ENCODE measurements at places on chromosomes 3 and 15.

DNA sequence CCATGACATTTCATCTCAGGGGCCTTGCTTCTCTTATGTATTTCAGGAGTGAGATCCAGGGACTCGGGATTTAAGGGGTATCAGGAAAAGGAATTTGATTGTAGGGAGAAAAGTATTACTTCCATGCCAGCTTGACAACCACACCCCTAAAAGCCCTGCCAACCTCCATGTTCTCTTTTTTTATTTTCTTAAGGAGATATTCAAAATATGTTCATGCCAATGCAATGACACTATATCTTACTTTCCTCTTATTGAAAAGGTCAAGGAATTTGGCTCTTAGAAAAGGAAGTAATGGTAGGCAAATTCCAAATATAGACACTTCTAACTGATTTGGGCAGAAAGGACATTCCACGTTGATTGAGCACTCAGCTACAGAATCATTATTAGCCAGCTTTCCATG, 407.5 kb upstream of the NECTIN3 start:
- no peak for DNase-seq

GRCh38 chr15:39183164-39183881, 397.6 kb upstream of the THBS1 start:
- DNase-seq = no peak

GRCh38 chr3:69110941-69111546, 11.4 kb downstream of the LMOD3 start:
- no peak for DNase-seq

DNA sequence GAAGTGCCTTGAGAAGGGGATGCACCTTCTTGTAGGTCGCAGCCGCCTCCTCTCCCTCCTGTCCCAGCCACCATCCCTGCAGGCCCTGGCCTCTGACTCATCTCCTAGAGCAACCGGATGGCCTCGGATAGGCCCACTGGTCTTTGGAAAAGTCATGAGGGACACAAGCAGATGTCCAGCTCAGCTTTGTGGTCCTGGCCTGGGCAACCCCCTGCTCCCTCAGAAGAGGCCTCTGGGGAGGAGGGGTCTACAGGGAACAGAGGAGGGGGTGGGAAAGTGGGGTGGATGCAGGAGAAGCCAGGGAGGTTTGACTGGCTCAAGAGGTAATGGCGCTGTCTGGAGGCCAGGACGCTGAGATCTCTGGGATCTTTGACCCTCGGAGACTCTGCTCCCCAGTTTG, 259.2 kb upstream of the TLE3 start:
- DNase-seq = no peak

DNA sequence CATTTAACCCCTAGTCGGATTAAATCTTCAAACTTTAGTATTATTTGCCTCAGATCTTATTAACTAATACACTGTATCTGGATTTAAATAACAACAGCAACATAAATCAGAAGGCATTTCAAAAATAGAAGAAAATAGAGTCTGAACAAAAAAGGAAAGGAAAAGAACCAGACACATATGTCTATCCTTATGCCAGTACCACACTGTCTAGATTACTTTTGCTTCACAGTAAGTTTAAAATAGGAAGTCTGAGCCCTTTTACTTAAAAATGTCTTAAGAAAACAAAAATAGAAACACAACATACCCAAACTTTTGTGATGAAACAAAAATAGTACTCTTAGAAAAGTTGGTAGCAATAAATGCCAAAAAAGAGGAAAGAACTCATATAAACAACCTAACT, 1615.8 kb downstream of the SI start:
- no peak for DNase-seq

- no peak for DNase-seq
Observed at GRCh38 chr3:189325454-189325853, 153.7 kb downstream of the TPRG1 start.

DNA sequence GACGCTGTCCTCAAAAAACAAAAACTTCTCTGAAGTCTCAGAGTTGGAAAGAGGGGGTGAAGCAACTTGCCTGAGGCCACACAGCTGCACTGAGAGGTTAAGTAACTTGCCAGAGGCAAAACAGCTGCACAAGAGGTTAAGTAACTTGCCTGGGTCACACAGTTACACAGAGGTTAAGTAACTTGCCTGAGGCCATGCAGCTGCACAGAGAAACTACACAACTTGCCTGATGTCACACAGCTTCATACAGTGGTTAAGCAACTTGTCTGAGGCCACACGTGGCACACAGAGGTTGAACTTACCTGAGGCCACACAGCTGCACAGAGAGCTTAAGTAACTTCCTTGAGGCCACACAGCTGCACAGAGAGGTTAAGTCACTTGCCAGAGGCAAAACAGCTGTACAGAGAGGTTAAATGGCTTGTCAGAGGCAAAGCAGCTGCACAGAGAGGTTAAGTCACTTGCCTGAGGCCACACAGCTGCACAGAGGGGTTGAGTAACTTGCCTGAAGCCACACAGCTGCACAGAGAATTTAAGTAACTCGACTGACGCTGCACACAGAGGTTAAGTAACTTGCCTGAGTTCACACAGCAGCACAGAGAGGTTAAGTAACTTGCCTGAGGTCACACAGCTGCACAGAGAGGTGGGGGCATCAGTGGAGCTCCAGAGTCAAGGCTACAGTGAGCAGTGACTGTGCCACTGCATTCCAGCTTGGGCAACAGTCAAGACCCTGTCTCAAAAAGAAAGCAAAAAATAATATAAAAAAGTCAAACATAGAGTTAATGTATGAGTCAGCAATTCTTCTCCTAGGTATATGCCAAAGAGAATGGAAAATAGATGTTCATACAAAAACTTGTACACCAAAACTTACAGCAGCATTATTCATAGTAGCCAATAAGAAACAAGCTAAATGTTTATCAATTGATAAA, 12.0 kb upstream of the ACAD9 start:
- no peak for DNase-seq

DNA sequence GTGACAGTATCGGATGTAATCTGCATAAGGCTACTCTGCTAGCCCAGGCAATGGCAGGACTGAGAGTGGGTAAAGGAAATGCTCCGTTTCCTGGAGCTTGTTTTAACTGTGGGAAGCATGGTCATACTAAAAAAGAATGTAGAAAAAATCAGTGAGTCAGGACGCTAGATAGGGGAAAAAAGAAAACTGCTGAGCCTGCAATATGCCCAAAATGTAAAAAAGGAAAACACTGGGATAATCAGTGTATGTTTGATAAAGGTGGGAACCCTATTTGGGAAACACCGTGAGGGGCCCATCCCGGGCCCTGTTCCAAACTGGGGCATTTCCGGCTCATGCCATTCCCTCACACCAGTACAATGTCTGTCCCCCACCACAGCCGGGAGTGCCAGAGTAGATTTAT, 775.8 kb downstream of the ZPLD1 start:
- no peak for DNase-seq

DNA sequence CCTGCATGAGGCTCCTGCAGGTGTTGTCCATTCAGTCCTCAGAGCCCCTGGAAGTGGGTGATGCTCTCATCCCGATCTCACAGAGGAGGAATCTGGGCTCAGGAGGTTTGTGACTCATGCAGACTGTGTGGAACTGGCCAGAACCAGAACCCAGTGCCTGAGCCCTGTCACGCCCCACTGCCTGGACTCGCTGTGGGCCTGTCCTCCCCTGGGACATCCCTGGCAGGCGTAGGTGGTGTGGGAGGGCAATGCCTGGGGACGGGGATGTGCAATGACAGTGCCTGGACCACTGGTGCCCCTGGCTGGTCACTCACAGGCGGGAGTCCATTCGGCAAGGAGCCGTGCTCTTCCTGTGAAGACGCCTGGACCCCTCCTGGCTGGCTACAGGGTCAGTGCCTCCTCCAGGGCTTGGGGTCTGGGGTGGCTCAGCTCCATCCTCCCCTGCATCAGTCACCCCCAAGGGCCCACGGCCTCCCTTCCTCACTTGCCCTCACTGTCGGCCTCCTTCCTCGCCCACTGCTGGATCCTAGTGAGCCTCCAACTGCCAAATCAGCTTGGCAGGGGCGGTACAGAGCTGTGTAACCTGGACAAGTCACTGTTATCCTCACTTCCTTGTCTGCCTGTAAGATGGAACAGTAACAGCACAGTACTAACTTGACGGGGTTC, 14.9 kb downstream of the PSTPIP1 start:
- DNase-seq = no peak

DNA sequence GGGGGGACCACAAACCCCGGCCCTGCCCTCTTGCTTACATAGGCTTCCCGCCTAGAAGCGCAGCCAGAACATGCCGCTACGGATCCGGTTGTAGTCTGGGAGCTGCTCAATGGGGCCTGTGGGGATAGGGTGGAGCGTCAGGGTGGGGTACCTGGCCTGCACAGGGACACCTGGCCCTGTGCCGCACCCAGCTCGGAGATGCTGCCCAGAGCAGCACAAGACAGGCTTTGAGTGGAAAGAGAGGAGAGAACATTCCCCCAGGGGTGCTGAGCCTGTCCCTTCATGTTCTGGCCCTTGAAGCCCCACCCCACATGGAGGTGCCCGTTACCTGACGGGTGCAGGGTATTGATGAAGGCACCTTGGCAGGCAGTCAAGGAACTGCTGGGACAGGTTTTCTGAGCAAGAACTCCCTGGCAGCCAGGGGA, 4.0 kb upstream of the COL7A1 start:
- DNase-seq = no peak

DNA sequence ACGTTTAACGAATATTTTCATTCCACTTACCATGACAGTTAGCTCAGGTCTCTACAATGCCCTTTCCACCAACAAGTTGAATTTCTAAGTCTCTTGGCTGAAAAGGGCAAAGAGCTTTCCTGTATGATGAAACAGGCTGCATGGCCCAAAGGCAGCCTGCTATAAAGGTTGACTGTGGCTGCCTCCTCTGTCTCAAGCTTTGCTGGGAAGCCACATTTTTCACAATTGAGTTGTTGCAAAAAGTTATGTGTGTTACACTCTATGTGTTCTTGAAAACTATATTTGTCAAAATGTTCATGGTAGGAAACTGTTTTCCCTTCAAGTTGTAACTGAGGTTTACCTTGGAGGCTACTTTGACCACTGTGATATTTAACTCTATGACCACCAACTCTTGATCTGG, 49.5 kb downstream of the DZIP1L start:
- DNase-seq = no peak

- no peak for DNase-seq
Observed at GRCh38 chr3:10883478-10884234, 67.6 kb downstream of the SLC6A11 start.

- peak; percentile 41 for DNase-seq
Observed at GRCh38 chr15:84685304-84685703, 27.3 kb upstream of the NMB start.

DNA sequence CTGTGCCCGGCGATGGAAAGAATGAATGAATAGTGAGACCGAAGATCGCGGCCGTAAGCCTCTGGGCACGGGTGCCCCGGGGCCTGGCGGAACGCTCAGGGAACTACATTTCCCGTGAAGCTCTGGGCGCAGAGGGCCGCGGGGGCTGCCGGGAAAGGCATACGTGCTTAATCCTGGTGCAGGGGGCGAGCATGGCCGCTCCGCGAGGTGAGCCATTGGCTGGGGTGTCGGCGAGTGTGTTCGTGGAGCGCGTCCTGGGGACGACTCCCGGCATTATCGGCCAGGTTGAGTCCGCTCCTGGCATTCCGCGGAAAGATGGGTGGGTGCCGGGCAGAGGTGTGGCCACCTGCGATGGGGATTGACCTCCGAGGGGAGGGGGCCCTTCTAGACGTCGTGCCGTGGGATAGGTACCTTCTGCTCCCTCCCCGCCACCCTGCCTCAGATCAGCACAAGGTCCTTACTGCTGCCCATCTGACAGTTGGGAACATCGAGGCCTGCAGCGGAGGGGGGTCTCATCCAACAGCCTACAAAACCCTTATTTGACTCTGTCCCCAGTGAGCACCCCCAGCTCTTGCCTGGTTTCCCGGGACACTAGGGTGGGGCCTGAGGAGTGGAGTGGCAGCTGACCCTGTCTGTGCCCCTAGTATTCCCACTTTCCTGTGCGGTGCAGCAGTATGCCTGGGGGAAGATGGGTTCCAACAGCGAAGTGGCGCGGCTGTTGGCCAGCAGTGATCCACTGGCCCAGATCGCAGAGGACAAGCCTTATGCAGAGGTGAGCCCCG, at the start of gene MPI:
MPI (plus strand) TSS at position 160 of the 782 bp plus-strand sequence; CDS start at position 192, 32 bp downstream.
- DNase-seq = peak; percentile 88

GRCh38 chr3:25142609-25143355, 285.3 kb upstream of the RARB start:
- no peak for DNase-seq

DNA sequence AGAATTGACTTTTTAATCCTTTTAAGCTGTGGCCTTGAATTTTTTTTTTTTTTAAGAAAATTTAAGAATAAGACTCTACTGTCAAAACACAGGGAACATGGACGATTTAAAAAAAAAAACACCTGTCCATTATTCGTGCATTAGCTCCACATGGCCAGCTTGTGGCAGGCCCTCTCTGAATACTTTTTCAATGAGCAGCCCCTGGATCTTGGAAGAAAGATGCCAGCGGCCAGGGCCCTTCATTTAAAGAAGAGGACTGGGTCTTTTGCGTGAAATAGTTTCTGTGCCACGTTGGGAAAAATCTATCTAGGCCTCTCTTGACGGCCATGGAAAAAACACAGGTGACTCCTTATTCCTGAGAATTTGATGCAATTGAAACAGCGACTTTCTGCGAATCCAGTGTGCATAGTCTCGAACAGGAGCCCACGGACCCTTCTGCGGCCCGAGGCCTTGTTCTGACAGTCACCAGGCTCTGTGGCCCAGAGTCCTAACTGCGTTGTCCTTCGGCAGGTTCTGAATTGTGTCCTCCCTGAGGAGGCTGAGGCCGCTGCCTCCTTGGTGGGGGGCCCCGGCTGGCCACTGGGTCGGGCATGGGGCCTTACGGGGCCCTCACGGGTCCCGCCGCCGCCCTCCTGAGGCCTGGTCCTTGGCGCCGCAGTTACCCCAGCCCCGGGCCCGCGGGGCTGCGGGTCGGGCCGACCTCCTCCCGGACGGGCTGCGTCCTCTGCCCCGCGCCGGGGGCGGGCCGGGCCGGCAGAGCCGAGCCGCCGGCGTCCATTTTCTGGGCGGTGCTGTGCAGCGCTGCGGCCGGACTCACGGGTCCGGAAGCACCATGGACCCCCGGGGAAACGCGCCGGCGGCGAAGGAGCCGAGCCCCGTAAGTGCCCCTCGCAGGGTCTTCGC, 33.5 kb downstream of the ZBTB38 start:
- peak; percentile 62 for DNase-seq

DNA sequence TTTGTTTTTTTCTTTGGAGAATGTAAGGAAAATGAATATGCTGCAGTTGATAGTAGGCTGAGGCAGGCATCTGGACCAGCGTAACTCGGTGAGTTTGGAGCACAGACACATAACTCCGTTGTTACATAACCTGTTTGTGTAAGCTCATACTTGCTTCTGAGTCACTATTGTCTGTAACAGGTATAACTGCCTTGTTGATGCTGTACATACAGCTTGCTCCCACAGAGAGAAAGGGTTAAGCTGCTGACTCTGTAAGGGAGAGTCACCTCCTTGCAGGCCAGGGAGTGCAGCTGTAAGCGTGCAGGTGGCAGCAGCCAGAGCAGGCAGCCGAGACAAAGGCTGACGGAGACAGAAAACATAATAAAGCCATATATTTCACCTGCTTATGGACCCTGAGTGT, 20.4 kb downstream of the RETNLB start:
- no peak for DNase-seq

GRCh38 chr3:56610669-56611335, 53.8 kb downstream of the CCDC66 start:
- no peak for DNase-seq

- DNase-seq = no peak
Observed at GRCh38 chr3:172155897-172156585, 116.7 kb downstream of the FNDC3B start.

GRCh38 chr3:13119471-13120220, 46.4 kb upstream of the IQSEC1 start:
- no peak for DNase-seq
